ENCODE measurements at places on chromosomes 4 and X.

DNA sequence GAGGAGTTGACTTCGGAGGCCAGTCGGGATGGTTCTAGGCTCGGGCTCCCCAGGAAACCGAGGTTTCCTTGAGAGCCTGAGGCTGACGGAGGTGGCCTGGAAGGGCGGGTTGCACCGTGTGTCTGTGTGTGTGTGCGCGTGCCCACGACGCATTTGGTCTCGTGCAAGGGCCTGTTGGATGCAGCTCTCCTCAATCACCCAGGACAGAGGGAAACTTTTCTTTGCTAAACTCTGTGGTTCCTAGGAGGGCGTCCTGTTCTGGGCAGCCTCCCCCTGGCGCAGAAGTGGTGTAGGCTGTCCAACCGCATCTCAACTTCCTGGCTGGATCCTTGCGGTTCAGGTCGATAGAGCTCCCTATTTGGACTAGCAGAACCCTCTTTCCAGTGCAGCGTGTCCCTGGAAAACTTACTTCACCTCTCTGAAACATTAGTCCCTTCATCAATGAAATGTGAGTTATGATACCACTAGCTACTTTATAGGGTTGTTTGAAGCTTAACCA is 973 bp downstream of the STK32B start:
- no peak for DNase-seq

DNA sequence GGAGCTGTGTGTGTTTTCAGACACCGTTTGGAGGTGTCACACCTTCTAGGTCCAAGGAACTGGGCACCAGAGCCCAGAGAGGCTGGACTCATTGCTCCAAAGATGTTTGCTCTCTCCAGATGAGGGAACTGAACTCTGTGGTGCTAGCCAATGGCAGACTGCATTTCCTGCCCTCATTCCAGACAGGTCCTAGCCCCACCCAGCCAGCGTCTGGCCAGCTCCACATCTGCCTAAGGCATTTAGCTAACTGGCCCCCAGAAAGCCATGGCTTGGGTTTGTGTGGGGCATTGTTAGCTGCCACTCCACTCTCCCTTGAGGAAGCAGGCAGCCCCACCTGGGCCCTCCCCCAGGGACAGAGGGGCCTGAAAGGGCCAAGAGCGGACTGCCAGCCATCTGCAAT is 11.4 kb downstream of the FGD1 start:
- DNase-seq = no peak

DNA sequence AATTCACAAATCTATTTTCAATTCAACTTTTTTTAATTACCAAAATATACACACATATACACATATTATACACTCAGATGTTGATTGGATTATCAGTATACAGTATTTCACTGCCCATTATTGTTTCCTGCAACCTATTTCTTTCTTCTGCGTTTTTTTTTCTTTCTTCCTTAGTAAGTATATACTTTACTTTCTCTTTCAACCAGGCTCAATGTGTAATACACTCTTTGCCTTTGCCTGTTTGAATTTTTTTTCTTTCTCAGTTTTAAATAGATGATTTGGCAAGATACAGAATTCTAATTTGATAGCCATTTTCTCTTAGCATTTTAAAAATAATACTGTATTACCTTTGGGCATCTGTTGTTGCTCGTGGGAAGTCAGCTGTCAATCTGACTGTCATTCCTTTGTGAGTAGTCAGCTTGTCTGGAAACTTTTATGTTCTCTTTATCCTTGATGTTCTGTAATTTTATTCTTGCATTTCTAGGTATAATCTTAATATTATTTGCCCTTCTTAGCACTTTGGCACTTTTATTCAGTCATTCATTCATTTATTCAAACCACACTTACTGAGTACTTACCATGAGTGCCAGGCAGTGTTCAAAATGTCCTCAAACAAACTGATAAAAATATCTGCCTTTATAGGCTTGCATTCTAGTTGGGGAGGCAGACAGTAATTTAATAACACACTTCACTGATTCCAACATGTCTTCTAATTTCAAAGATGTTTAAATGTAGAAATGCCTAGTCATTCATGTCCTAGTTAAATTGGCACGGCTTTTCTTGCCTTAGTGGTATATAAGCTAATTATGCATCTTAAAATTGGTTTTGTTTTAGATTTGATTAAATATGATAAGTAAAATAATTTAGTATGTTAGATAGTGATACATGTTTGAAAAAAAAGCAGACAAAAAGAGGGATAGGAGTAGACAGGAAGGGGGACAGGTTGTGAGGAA is 3.7 kb downstream of the USP38 start:
- DNase-seq = no peak

DNA sequence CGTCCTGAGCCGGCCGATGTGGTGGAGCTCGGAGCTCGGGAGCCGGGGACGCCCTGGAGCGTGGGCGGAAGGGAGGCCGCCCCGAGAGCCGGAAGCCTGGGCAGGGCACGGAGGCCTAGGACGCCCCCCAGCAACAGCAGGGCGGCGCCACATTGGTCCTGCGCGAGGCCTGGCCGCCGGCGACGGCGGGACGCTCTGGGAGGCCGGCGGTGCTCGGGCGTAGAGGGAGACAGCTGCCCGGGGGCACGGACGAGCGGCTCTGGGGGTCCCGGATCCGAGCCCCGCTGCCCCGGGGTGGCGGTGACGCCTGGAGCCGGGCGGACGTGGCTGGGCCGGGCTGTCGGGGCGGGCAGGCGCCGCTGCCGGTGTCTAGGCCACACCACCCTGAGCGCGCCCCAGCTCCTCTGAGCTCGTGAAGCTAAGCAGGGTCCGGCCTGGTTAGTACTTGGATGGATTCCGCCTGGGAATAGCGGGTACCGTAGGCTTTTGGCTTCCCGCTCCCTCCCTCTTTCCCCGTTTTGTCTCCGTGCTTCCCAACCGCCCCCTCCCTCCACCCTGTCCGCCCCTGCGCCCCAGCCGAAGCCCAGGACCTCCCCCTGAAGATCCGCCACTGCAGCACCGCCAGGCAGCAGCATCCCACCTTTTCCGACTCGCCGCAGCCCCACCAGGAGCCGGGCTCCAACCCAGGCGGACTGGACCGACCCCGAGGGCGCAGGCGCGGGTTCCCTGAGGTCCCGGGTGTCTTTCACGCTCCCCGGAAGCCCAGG is 12.1 kb downstream of the FRG2 start:
- DNase-seq = no peak
